ENCODE measurements at places on chromosomes 11 and 22. TPM values are rescaled to one million over a fixed set of nuclear protein-coding genes. Genes with fewer than 3 reads are reported as not detected.

GRCh38 chr11:76285397-76286104 is 79.2 kb upstream of the WNT11 start:
- no peak for DNase-seq

- DNase-seq: no peak
Measured at GRCh38 chr11:75534259-75535069, 8.7 kb upstream of the GDPD5 start.

- DNase-seq: no peak
Measured at GRCh38 chr11:46429717-46430116, 38.1 kb upstream of the CHRM4 start.

DNA sequence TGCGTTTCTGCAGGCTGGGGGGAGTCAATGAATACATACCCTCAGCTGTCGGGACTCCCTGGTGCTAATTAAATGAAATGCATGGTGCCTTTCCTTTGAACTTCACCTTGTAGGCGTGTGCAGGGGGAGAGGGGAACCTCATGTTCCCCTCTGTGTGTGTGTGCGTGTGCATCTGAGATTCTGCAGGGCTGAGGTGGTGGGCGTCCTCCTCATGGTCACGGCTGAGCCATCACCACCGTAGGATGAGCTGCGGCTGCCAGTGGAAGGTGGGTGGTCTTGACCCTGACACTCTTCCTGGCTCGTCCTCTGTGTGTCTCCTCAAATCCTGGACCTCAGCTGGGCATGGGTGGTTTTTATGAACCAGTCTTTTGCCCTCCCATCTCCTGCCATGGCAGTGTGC is 53.0 kb upstream of the TTLL12 start:
- DNase-seq: no peak

P2RY2 gene
- 15.1 TPM for total RNA-seq

ZNF214 gene
- 2.1 TPM for total RNA-seq

Measured in right cardiac atrium (tissue), 5 donors.